Right atrium auricular region (tissue), 2 donors: ENCODE measurements at places on chromosomes 1 and 21. TPM values are rescaled to one million over a fixed set of nuclear protein-coding genes. Genes with fewer than 3 reads are reported as not detected.

GRCh38 chr1:171019971-171020370, 70.7 kb upstream of the FMO3 start:
- no peak overlapping the region for H3K4me3 ChIP-seq
- H3K36me3 ChIP-seq: no peaks in the 10 kb centered on the region
- DNase-seq: no peak
- H3K27ac ChIP-seq: no peak overlapping the region

DNA sequence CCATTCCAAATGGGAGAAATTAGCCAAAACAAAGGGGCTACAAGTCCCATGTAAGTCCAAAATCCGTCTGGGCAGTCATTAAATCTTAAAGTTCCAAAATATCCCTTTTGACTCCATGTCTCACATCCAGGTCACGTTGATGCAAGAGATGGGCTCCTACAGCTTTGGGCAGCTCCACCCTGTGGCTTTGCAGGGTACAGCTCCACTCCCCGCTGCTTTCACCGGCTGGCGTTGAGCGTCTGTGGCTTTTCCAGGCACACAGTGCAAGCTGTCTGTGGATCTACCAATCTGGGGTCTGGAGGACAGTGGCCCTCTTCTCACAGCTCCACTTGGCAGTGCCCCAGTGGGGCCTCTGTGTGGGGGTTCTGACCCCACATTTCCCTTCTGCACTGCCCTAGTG, 130.2 kb downstream of the TPR start:
- no peaks in the 10 kb centered on the region for H3K36me3 ChIP-seq
- no peak overlapping the region for H3K4me3 ChIP-seq
- no peaks in the 10 kb centered on the region for H3K4me1 ChIP-seq
- H3K27ac ChIP-seq: no peak overlapping the region
- no peaks in the 10 kb centered on the region for H3K27me3 ChIP-seq
- DNase-seq: no peak

DNA sequence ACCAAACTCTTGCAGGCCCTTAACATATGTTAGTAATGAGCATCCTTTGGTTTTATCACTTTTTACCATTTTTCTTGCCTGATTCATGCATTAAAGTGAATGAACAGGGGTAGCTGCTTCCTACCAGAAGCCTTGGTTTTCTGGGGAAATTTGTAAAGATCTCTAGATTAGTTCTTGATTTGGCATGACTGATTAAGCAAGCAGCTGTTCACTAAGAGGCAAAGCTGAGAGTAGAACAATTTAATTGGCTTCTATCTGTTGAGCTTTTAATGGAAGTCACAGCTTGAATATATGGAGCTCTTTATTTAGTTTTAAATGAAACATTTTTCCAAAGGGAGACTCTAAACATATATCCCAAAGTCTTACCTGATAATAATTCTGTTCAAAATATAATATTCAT, 23.6 kb downstream of the TLCD4 start:
- H3K4me1 ChIP-seq: no peaks in the 10 kb centered on the region
- DNase-seq: no peak
- H3K27ac ChIP-seq: no peak overlapping the region
- H3K4me3 ChIP-seq: no peak overlapping the region
- H3K27me3 ChIP-seq: no peaks in the 10 kb centered on the region
- H3K36me3 ChIP-seq: no peaks in the 10 kb centered on the region

DNA sequence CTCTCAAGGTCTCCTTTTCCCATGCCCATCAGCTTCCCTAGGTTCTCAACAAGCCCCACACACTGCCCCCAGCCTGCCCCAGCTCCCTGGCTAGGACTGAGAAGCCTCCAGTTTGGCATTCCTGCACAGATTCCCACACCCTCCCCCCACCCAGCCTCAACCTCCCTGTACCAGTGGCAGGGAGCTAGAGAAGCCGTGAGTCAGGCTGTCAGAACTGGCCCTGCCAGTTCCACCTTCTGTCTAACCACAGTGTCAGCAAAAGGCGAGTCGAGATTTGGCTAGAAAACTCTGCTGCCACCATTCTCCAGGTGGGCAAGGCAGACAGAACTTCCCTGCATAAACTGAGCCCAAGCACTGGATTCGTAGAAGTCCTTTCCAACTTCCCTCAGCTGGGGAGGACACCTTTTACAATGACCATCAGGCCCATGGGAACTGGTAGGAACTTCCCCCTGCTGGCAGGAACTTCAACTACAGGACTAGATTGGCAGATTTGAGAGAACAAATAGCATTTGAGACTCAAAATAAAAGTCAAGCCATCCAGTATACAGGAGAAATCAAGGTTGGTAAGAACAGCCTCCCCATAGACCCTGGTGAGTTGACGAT, 31.0 kb downstream of the TNNT2 start:
- no peaks in the 10 kb centered on the region for H3K36me3 ChIP-seq
- H3K4me3 ChIP-seq: no peak overlapping the region
- no peaks in the 10 kb centered on the region for H3K4me1 ChIP-seq
- no peak overlapping the region for H3K27ac ChIP-seq

- no peak for DNase-seq
- H3K4me3 ChIP-seq: no peak overlapping the region
- H3K27ac ChIP-seq: no peak overlapping the region
- no peaks in the 10 kb centered on the region for H3K36me3 ChIP-seq
These were observed 150.0 kb downstream of the MAGI3 start for GRCh38 chr1:113540335-113540734.

GRCh38 chr1:198007687-198008607, 90.8 kb downstream of the LHX9 start:
- H3K36me3 ChIP-seq: no peaks in the 10 kb centered on the region
- H3K27me3 ChIP-seq: no peaks in the 10 kb centered on the region
- H3K4me1 ChIP-seq: no peaks in the 10 kb centered on the region
- no peak for DNase-seq
- no peak overlapping the region for H3K27ac ChIP-seq

The ALPL gene
- total RNA-seq: 16.2 TPM

The A3GALT2 gene
- not detected for total RNA-seq
